Gastrocnemius medialis (tissue), 4 donors: ENCODE measurements at places on chromosomes 16 and 17. TPM values are rescaled to one million over a fixed set of nuclear protein-coding genes. Genes with fewer than 3 reads are reported as not detected.

The ASIC2 gene
- total RNA-seq = not detected

The EFCAB5 gene
- total RNA-seq = not detected

The KCNJ18 gene
- total RNA-seq = not detected

The DHRS7C gene
- total RNA-seq = 5.1 TPM

The ABCC11 gene
- total RNA-seq = not detected

The PSMB3 gene
- 304 TPM for total RNA-seq

The SLC12A3 gene
- not detected for total RNA-seq

The TEKT1 gene
- not detected for total RNA-seq

- DNase-seq = no peak
Observed at GRCh38 chr16:23013484-23013883, 135.8 kb downstream of the USP31 start.

GRCh38 chr17:57699751-57700219 is 45.3 kb downstream of the CCDC182 start:
- no peak for DNase-seq

DNA sequence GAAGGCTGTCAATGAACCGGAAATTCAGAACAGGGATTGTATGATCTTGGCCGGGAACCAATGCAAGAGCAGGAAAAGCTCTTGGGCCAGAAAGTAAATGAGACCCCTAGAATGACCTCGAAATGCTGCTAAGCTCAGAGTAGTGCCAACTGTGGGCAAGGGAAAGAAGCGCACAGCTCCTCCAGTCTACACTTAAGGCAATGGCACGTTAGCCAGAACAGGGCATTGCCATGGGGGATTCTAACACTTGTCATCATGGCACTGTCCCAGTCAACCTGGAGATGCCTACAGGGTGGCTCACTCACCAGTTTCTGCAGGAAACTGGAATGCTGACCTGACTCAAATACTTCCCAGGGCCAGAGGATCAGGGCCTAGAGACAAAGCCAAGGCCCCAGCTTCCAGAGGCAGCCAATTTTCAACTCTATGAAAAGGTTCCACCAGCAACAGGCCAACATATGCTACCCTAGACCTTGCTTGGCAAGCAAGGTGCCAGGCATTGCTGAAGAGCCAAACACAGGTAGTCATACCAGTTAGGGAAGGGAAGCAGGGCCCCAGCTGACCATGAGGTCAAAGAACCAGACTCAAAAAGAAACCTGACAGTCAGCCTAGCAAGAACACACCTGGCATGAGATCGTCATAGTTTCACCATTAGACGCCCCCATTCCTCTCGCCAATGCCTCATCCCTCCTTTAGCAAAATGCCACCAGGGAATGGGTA is 34.9 kb downstream of the ARHGAP17 start:
- DNase-seq = peak; percentile 87

DNA sequence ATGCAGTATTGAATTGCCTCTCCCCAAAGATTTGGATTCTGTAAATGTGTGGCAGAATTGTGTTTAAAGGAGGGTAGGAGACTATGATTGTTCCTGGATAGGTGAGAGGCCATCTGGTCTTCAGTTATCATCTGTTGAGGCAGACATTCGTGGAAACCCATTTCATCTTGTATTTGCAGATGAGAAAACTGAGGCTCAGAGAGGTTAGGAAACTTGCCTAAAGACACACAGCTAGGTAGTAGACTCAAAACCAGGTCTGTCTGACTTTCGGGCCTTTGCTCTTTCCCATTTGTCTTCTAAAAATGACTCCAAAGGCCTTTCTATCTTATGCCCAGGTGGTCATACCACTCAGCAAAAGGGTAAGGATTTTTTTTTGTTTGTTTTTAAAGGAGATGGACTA is 210.3 kb downstream of the SHISA9 start:
- no peak for DNase-seq

- DNase-seq = no peak
Observed at GRCh38 chr16:74462361-74462760, 41.1 kb upstream of the CLEC18B start.

DNA sequence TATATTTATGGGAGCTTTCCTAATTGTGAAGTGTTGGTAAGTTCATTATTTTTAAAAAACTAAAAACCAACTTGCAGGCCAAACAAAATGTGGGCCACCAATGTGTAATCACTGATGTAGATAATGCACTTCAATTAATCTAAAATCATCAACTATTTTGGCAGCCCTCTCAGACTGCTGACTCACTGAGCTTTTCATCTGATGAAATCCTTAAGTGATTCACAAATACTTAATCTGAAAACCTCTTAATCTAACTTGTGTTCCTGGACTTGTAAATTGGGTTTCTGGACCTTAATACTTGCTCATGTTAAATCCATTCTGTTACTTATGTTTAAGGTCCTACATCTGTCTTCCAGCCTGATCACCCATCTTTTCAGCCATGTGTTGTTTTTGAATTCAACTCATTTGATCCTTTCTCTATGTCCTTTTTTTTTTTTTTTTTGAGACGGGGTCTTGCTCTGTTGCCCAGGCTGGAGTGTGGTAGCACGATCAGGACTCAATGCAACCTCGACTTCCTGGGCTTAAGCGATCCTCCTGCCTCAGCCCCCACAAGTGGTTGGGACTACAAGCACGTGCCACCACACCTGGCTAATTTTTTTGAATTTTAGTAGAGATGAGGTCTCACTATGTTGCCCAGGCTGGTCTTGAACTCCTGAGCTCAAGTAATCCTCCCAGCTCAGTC is 39.0 kb downstream of the PRKCB start:
- DNase-seq = no peak

GRCh38 chr17:12549499-12550041 is 116.1 kb upstream of the MYOCD start:
- DNase-seq = no peak

DNA sequence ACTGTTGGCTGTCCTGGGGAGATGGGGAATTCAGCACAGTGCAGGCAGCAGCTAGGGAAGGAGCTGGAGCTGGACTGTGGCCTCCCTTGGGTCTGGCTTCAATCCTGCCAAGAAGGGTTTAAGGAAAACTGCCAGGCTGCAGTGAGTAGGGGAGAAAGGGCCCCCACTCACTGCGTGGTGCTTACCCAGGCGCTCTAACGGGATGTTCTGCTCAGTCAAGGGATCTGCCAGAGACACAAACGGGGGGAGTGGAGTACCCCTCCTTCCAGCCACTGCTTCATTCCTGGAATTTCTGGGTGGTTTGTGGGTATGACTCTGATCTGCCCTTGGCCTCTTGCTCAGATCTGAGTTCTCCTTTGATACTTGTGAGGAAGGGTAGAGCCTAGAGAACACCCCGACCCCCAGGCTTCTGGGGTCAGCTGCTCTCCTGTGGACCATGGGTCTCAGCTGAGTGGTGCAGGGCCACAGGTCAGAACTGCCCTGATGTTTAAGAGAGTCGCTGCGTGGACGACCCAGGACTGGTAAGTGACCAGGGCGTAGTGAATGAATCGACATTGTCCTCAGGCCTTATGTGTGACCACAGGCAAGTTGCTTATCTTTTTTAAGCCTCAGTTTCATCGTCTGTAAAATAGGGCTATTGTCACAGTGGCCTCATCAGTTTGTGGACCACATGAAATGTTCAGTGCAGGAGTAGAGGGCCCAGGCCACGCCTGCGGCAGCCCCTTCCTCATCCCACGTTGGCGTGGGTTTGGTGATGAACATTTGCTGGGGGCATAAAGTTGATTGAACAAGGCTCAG is 9.6 kb downstream of the CRISPLD2 start:
- no peak for DNase-seq

- DNase-seq = no peak
Observed at GRCh38 chr17:3693141-3693540, 2.8 kb downstream of the P2RX5 start.

DNA sequence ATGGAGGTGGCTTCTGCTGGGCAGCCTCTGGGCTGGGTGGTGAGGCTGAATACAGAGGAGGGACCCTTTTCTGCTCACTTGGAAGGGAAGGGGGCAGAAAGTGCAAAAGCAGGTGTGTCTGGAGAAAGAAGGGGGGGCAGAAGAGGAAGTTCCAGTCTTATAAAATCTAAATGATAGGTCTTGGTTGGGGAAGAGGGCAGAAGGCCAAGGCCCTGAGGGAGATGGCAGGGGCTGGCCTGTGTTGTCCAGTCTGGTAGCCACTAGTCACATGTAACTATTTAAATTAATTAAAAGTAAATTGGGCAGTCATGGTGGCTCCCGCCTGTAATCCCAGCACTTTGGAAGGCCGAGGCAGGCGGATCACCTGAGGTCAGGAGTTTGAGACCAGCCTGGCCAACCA is 2.5 kb upstream of the CAMKK1 start:
- DNase-seq = no peak

GRCh38 chr17:35709874-35710273 is 21.6 kb upstream of the RASL10B start:
- DNase-seq = no peak

DNA sequence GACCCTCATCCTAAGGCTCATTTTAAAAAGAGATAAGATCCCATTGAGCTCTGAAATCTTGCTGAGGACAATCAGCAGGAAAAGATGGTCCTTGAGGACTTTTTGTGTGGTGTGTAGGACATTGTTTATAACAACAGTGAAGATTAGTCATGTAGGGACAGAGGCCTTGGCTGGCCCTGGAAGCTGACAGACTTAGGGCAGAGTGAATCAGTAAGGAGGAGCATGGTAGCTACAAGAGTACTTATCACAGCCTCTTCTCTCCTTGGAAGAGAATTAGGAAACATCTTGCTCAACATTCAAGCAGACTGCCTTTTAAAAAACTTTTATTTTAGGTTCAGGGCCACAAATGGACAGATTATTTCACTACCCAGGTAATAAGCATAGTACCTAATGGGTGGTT is 665.9 kb upstream of the SALL1 start:
- DNase-seq = no peak

- DNase-seq = no peak
Observed at GRCh38 chr16:86523166-86523740, 12.9 kb downstream of the FOXF1 start.

DNA sequence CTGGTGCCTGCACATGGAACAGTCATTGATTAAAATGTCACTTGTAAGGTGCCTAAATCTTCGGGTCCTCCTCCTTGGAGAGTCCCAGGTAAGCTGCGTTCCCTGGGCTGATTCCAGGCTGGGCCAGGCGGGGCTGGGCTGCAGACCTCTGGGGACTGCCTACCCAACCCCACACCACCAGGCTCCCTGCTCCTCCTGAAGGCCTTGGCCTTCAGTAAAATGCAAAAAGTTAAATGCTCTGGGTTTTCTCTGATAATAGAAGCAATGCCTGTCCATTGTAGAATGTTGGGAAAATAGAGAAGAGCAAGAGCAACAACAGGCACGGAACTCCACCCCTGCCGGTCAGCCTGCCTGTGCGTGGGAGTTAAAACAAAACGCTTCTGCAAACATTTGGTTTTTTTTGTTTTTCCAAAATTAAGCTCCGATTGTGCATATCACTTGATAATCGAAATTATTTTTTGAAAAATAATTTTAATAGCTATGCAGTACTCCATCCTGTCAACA is 363.9 kb downstream of the SEC14L1 start:
- no peak for DNase-seq

DNA sequence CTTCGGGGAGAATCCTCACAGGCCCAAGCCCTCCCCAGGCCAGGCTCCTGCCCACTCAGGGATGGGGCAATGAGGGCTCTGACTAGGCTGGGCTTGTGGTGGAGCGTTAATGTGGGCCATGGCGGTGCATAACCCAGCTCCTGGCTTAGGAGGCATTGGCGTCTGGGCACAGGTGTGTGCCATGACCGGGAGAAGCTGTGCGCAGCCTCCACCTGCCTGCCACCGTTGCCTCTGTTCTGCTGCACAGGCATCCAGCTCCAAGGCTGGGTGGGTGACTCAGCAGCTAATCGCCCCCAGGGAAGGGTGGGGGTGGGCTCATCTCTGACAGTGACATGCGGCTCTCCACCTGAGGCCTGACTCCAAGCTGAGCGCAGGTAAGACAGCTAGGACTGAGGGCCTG is 3.5 kb upstream of the ARHGAP27 start:
- DNase-seq = no peak
